ENCODE measurements at places on chromosomes 2 and 18.

DNA sequence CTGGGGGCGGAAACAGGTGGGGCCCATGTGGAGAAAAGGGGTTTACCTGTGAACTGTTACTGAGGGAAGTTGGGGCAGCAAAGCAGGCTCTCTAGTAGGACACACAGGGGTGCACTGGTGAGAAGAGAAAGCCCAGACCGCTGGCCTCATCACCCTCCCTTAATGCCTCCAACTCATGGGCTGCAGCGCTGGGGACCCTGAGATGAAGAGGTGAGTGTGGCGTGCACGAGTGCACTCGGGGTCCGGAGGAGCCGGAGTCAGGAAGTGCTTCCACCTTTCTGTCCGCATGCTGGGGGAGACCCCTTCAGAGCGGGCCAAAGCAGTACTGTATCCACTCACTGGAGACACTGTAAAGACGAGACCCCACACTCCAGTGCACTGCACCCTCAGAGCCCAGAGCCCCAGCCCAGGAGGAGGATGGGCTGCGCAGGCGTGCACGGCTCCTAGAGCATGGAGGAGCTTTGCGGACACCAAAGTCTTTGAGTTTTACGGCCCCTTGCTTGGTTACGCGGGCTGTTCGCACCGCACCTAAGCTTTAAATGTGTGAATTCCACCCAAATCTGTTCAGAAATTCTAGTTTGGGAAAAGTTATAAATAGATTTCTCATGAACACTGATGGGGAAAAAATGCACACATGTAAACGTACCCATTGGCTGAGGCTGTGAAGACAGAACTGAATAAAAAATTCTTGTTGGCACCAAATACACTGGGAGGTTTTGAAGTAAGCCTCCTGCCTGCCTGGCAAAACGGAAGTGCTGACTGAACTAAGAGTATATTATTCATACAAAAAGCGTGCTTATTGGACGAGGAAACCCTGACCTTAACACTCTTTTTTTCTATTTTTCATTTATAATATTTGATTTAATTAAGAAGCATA lies 45.4 kb upstream of the PPP4R1 start:
- DNase-seq = no peak

GRCh38 chr2:183948861-183949260 lies 649.5 kb upstream of the ZNF804A start:
- no peak for DNase-seq

DNA sequence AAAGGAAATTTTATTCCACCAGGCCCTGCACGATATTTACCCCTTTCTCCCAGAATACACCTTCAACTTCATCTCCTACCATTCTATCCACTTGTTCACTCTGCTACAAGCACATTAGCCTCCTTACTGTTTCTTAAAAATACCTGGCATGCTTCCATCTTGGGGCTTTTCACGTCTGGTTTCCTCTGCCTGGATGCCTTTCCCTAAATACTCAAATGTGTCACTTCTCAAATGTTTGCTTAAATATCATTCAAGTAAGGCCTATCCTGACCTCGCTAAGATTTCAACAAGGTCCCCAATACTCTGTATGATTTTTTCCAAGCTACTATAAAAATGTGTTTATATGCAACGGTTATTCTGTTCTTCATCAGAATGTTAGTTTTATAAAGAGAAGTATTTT lies 433.0 kb upstream of the CHAC2 start:
- no peak for DNase-seq

DNA sequence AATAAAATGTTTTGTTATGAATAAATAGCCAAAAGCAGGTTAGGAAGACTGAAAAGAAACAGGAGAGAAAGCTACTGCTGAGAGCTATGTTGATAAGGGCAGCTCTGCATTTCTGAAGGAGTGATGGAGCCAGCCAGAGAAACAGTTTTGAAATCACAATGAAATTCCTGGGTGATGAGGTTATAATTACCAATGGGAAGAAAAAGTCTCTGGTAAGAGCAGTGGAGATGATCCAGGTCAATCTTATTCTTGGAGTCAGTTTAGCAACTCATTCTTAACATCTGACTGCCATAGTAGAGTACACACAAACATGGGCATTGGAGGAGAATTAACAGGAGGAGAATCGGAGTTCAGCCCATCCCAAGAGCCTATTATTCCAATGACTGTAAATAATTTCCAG lies 2.4 kb downstream of the ALKAL2 start:
- no peak for DNase-seq

DNA sequence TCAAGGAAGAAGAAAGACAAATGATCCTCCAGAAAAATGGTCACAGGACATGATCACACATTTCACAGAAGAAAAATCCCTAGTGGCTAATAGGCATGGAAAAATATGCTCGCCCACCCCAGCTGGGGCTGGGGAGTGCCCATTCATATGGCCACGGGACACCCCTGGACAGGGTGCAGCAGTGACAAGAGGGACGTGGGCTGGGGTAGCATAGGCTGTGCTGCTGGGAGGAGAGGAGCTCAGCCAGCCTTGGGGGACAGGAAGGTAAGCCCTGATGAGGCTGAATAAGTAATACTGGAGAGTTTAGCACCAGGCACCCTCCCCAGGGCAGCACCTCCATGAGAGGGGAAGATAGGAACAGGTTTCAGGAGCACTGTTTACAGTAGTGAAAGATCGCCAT lies 254.9 kb upstream of the HS6ST1 start:
- DNase-seq = no peak

DNA sequence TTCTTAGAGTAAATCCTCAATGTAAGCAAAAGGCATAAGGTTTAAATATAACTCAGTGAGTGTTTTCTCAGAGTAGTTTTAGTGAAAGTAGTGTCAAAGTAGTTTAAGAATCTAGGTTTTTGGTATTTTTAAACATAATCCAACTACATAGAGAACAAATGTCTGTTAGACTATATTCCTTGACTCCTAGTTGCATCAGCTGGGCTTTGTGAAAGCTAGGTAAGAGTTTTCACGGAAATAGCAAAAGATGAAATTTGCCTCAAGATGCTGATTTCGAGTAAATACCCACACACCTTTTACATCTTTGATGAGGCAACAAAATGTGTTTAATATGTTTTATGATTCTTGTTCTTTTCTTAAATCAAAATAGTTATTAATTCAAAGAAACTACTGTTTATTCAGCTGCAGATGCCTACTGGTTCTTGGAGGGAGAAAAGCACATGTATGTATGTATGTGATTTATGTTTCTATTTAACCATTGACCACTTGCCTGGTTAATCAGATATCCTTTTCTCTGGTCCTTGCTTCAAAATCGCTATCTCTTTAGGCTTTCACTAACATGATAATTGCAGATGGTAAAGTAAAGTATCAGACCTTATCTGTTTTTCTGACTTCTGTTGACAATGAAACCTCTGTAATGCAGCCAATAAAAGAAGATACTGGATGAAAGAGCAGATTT lies 117.4 kb upstream of the NOSTRIN start:
- no peak for DNase-seq

GRCh38 chr18:62877411-62878221 lies 162.3 kb downstream of the PHLPP1 start:
- DNase-seq = no peak

- DNase-seq = no peak
These were observed 342.4 kb downstream of the INSIG2 start for GRCh38 chr2:118430510-118431164.

GRCh38 chr2:241325257-241325656 lies 9.5 kb downstream of the SEPTIN2 start:
- no peak for DNase-seq

DNA sequence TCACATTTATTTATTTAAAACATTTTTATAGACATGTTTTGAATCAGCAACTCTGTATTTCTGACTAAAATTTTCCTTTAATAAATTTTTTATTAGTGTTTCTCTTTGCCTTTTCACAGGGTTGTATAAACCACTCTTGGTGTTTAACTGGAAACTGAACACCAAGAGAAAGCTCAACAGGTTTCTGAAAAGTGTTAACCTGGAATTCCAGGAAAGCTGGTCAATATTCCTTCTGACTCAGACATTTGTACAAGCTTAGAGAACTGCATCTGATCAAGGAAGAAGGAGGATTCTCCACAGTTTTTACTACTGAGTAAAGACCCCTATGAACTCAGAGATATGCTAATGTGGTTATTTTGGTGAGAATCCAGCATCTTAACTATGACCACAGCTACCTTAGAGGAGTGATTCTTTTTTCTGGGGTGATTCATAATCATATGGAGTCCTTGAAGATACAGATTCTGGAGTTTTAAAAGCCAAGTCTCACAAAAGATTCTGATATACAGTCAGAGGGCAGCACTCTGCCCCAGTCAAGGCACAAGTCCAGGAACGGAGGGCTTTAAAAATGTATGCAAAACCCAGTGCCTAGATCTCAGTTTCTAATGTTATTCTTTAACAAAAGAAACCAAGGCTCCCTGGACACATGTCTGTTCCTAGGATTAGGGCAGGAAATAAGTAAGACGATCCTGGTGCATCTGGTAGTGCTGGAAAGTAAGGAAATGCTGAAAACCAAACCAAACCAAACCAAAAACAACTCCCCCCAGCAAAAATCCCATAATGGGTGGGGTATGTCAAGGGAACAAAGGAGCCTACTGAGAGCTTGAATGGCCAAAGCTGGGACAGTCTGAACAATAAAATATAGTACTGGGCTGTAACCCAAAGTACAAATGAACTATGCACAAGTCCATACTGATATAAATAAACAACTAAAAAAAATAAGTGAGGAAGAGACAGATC lies 85.1 kb upstream of the FZD5 start:
- no peak for DNase-seq

GRCh38 chr2:164913011-164913410 lies 42.3 kb downstream of the SLC38A11 start:
- no peak for DNase-seq

- peak; percentile 83 for DNase-seq
These were observed 32.2 kb upstream of the MAP3K20 start for GRCh38 chr2:173043476-173043875.

DNA sequence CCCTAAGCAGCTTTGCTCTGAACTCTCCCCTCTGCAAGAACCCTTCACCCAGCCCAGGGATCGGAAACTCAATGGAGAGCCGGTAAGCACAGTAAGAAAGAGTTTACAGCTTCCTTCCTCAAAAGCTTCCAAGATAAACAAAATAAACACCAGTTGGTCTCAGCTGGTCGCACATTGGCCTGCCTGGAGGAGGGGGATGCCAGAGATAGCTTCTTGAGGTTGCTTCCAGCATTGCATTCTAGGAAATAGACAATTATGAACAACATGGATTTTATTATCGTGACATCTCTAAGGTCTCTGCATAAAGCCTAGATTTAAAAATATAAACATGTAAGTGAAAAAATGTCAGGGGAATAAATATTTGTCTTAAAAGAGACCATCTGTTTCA lies 141.5 kb upstream of the PKDCC start:
- no peak for DNase-seq

GRCh38 chr2:96154506-96155380 lies 9.5 kb upstream of the DUSP2 start:
- DNase-seq = peak; percentile 45

Data from right lobe of liver (tissue), 6 donors.